Neural progenitor cell (in vitro differentiated cells): ENCODE measurements at places on chromosomes 4 and X. TPM values are rescaled to one million over a fixed set of nuclear protein-coding genes. Genes with fewer than 3 reads are reported as not detected.

DNA sequence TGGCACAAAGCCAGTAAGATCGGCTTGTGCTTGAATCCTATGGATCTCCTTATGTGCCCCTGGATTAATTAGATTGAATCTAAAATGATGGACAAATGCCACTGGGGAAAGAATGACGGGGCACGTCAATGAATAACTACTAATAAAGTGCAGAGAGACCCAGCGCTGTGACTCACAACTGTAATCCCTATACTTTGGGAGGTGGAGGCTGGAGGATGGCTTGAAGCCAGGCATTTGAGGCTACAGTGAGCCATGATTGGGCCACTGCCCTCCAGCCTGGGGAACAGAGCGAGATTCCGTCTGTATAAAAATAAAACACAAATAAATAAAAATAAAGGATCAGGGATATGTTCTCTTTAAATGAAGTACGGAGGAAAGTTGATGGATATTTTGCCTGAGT lies 179.4 kb downstream of the DCHS2 start:
- no peak for DNase-seq

GRCh38 chr4:1293991-1294390 lies 4.3 kb downstream of the MAEA start:
- no peak for DNase-seq

DNA sequence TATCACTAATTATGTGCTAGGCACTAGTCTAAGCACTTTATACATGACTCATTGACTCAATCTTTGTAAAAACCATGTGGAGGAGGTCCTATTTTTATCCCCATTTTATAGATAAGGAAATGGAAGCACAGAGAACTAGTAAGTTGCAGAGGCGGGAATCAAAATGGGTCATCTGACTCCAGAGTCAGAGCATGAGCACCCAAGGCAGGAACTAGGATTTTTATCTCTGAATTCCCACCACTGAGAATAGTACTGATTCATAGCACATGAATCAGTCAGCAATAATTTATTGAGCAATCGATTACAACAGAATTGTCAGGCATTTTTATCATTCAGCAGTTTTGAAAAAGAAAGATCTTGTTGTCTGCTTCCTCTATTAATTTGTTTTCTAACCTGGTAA lies 19.3 kb downstream of the SCARB2 start:
- DNase-seq: no peak

DNA sequence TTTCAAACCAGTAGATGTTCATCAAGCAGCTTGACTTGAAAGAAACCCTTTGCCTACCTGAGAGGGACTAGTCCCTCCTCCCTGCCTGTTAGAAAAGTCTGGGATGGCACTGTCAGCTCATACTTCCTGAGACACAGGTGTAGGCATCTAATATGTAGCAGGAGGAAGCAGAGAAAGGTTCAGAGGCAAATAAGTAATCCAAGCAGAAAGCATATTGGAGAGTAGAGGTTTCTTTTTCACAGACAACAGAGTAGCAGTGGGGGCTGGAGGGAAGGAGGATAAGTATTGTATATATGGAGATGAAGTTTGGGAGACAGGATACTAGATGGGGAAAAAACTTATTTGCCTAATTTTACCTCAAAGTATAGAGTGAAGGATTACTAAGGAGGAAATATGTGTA lies 81.5 kb downstream of the FNIP2 start:
- DNase-seq: no peak

The SLC9A6 gene
- total RNA-seq: 23.5 and 24.2 TPM in 2 replicates
